Activated CD4-positive, CD25-positive, alpha-beta regulatory T cell treated with anti-CD3 and anti-CD28 coated beads, Interleukin-2, amount 50 U/mL, for 72 hours (primary cell): ENCODE measurements at places on chromosomes 12 and 14.

- DNase-seq, result no peak
Observed at GRCh38 chr12:80086025-80086424, 13.3 kb upstream of the OTOGL start.

DNA sequence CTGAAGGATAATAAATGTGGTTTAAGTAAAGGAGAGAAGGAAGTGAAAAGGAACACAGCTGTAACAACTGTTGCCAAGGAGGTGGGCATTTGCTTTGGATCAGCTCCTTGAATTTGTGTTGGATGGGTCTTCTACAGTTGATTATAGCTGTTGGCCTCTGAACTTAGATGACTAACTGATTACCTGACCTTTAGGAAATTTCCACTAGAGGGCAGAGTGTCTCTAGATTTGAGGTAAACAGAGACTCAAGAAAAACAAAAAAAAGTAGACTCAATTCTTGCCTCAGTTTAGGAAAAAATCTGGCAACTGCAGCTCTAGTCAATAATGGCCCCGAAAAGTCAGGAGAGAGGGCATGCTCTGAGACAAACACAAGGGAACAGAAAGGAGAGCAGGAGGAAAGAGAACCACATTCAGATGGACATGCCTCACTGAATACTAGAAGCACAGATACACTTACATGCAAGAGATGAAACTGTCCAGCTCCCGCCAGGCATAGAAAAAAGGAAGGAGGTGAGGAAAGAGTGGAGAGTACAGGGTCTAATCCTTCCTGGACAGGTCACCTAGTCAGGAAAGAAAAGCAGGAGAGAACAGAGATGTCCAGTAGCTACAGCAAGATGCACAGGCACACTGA lies 20.6 kb downstream of the COX14 start:
- DNase-seq, result no peak

DNA sequence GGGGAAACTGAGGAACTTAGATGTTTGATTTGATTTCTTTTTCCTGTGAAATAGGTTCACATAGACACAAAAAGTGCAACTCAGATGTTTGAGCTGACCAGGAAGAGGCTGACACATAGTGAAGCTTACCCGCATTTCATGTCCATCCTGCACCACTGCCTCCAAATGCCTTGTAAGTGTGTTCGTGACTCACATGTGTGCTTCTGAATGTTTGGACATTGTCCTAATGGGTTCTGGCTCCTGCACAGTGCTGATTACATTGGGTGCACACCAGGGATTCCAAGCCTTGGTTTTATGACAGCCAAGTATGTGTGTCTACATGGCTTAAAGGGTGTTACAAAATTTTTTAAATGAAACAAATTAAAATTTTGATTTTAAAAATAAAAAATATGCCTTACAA lies 137.4 kb downstream of the DAAM1 start:
- no peak for DNase-seq

DNA sequence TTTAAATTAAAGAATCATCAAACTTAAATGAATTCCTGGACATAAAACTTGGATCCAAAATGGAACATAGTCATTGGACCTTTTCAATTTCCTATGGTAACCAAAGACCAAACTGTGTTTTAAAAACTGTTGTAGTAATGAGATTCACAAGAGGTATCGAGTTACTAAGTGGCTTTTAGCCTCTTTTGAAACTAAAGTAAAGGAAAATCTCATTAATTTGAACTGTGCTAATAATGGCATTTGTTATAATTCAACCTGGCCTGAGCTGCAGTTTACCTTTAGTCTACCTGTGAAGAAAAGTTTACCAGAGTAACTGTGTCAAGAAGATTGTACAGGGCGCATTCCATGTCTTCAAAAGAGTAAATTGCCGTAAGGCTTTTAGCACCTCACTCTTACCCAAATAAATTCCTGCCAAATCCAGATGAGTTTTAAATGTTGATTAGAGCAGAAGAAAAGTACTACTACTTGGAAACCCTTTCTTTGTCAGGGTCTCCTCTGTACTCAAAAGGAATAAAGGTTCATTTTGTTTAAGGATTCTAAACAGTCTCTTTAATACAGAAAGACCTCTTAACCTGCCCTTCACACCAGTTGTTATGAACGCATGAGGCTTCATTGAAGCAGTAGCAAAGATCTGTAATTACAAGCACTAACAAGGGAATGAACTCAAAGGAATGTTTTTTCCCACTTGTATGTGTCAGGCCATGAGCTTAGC lies 17.1 kb upstream of the MED13L start:
- DNase-seq, result no peak

GRCh38 chr12:109670731-109671130 lies 42.9 kb upstream of the FAM222A start:
- no peak for DNase-seq

- DNase-seq, result no peak
Observed at GRCh38 chr12:127381681-127382080, 885.3 kb upstream of the TMEM132C start.
